ENCODE measurements at places on chromosomes 1 and 21. TPM values are rescaled to one million over a fixed set of nuclear protein-coding genes. Genes with fewer than 3 reads are reported as not detected.

Gene FCAMR
- total RNA-seq, result not detected

Gene CD52
- total RNA-seq, result 5.3 TPM

Gene CCDC181
- total RNA-seq, result 4.3 TPM

Gene SPRR1B
- not detected for total RNA-seq

Gene BSND
- total RNA-seq, result 0.07 TPM

Gene VTCN1
- total RNA-seq, result not detected

Gene GBP2
- not detected for total RNA-seq

Gene CFHR3
- 0.70 TPM for total RNA-seq

Measured in endodermal cell (in vitro differentiated cells).